ENCODE measurements at places on chromosomes 3 and 15. TPM values are rescaled to one million over a fixed set of nuclear protein-coding genes. Genes with fewer than 3 reads are reported as not detected.

GRCh38 chr3:132749786-132750185, 27.6 kb upstream of the NPHP3 start:
- H3K4me3 ChIP-seq = no peak overlapping the region
- H3K27ac ChIP-seq = no peak overlapping the region
- H3K27me3 ChIP-seq = no peaks in the 10 kb centered on the region
- no peaks in the 10 kb centered on the region for H3K36me3 ChIP-seq

Gene FANCD2OS
- not detected for total RNA-seq

DNA sequence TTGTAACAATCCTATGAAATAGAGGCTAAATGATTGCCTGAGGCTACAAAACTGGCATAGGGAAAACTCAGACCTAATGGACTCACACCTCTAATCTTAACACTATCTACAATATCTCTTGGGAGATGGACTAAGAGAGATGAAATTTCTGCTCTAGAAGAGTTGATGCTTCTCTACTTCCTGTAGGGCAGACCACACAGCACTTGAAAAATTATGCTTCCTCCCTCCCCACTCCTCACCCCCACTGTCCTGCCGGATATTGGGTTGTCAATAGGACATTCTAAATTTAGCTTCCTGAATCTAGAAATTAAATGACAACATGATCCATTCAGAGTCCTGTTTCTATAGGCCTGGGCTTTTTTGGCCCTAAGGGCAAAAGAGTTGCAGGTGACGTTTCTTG, 295.6 kb downstream of the GAP43 start:
- H3K27ac ChIP-seq = no peak overlapping the region
- H3K27me3 ChIP-seq = no peaks in the 10 kb centered on the region
- H3K36me3 ChIP-seq = no peaks in the 10 kb centered on the region
- DNase-seq = no peak

Gene ZIC1
- total RNA-seq = not detected

DNA sequence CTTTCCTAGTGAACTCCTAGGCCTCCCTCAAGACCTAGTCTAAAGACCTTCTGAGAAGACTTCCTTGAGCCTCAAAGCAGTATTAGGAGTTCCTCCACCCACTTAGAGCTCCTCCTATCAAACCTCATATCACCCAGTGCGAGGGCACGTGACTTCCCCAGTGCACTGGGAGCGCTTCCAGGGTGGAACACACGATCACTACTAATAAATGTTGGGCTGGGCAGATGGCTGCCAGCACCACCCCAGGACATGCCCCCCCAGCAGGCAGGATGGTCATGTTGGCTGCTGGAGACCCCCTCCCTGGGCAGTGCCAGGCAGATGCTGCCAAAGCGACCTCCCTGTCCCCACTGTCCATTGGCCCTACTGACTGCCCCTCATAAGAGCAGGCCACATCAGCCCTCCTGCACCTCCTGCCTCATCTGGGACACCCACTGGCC, 8.5 kb upstream of the PLXND1 start:
- no peaks in the 10 kb centered on the region for H3K27me3 ChIP-seq
- no peak overlapping the region for H3K4me3 ChIP-seq
- no peak for DNase-seq

- no peaks in the 10 kb centered on the region for H3K27me3 ChIP-seq
- H3K4me1 ChIP-seq = no peaks in the 10 kb centered on the region
- H3K36me3 ChIP-seq = no peaks in the 10 kb centered on the region
- no peak for DNase-seq
These were observed 264.6 kb upstream of the TGFBR2 start for GRCh38 chr3:30341851-30342250.

Gene THSD4
- not detected for total RNA-seq

Gene LRRC2
- total RNA-seq = not detected

All from Karpas-422 (cell line).